ENCODE measurements at places on chromosomes 3 and 15.

- DNase-seq: no peak
Measured at GRCh38 chr15:49895347-49896223, 223.4 kb downstream of the ATP8B4 start.

DNA sequence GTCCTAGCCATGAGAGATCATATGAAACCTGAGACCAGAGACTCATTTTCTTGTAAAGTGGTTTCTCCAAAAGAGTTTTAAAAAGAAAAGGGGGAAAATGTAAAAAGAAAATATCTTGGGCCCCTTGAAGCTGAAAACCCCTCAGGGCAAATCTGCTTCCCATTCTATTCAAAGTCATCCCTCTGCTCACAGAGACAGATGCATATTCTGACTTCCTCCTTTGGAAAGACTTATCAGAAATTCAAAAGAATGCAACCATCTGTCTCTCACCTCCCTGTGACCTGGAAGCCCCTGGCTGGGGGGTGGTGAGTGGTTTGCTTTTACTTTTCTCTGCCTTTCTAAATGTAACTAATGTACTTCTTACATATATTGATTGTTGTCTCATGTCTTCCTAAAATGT lies 1154.8 kb downstream of the NSUN3 start:
- DNase-seq: no peak

GRCh38 chr3:11553436-11554235 lies 90.1 kb downstream of the VGLL4 start:
- peak; percentile 79 for DNase-seq

- DNase-seq: no peak
Measured at GRCh38 chr3:71987828-71988227, 202.9 kb upstream of the PROK2 start.

DNA sequence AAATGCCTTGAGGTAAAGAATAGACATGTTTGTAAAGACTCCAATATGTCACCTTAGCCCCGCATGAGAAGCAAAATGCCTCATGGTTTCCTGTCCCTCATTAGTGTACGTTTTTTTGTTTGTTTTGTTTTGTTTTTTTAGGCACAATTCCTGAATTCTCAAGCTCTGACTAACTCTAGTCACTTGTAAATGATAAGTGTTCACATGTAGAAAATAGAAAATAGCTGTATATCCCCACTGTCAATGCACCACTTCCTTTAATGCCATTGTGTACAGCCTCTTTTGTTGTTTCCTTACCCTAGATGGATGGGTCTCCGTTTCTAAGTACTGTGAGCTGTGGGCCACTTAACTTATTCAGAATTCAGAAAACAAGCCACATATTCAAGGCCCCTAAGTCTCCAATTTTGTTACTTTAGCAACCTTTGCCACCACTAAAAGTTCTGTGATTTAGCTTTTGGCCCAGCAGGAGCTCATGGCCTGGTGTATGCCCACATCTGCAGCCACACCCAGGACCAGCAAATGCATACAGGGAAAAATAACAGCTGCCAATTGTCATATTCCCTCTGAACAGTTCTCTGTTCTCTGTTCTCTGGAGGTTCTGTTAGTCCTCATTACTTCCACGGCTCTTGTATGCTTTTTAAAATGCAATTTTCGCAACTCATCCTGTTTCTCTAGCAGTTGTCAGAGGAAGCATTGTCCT lies 655.5 kb downstream of the GBE1 start:
- no peak for DNase-seq

DNA sequence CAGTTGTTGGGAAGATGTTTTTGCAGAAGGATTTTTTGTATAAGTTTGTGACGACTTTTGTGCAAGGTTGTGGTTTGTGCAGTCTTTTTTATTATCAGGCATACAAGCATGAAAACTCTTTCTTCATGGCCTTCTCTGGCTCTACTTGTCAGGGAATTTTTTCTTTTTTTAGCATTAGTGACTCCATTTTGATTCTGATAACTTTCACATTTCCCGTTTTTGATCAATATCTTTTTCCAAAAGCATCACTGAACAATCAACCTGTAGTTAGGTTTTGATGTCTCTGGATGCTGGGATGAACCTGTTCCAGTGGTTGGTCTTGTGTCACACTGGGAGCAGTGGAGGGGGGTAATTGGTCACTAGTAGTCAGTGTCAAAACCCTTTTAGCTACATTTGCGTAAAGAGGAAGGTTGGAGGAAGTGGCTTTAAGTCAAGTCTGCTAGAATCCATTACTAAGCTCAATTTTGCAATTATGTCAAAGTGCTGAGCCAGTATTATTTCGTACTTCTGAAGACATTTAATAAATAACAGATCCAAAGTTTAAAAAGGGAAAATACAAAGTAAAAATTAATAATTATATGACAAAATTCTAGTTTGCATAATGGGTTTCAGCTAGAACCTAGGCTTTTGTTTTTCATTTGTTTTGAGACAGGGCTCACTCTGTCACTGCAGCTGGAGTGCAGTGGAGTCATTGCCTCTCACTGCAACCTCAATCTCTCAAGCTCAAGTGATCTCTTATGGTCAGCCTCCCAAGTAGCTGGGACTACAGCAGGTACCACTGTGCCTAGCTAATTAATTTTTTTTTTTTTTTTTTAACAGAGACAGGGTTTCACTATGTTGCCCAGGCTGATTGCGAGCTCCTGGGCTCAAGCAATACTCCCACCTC lies 18.8 kb upstream of the CFAP161 start:
- no peak for DNase-seq

- no peak for DNase-seq
Measured at GRCh38 chr15:88911766-88912118, 1.4 kb downstream of the MFGE8 start.

- DNase-seq: no peak
Measured at GRCh38 chr3:192830291-192831110, 87.2 kb downstream of the MB21D2 start.

- no peak for DNase-seq
Measured at GRCh38 chr15:33328106-33328505, 17.3 kb downstream of the RYR3 start.

GRCh38 chr3:105653166-105653565 lies 215.6 kb downstream of the CBLB start:
- no peak for DNase-seq

DNA sequence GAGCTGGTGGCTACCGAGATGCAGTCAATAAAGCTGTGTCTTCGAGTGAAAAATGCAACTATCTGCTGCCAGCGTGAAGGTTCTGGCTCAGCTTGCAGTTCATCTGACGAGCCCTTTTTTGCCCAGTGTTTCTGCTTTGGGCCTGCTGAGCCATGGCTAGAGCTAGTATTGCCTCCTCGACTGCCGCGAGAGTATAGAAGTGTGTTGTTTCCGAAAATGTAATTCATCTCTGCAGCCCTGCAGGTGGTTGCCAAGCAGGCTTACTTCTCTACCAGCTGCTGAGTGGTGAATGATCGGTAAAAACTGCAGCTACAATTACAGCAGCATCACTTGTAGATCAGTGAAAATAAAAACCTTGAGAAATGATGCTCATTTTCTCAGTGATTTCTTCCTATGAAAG lies 114.8 kb downstream of the DLG1 start:
- no peak for DNase-seq

GRCh38 chr3:10435850-10436249 lies 69.5 kb downstream of the ATP2B2 start:
- no peak for DNase-seq

- no peak for DNase-seq
Measured at GRCh38 chr15:92843814-92844213, 56.3 kb upstream of the CHD2 start.

DNA sequence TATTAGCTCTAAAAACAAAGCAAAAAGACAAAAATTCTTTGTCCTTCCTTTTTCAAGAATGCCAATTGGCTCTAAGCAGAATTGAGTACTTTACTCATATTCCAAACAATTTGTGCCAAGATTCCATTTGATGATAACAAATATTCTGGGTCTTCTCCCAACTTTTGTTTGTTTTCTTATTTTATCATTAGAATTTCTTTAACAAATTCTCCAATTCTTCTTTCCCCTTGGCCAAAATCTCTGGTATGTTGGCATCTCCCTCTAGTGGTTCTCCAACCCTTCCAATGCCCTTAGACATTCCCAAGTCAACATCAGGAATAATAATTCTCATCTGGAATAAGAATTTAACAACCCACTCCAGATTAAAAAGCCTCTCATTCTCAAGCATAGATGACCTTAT lies 5.3 kb downstream of the CPOX start:
- DNase-seq: no peak

DNA sequence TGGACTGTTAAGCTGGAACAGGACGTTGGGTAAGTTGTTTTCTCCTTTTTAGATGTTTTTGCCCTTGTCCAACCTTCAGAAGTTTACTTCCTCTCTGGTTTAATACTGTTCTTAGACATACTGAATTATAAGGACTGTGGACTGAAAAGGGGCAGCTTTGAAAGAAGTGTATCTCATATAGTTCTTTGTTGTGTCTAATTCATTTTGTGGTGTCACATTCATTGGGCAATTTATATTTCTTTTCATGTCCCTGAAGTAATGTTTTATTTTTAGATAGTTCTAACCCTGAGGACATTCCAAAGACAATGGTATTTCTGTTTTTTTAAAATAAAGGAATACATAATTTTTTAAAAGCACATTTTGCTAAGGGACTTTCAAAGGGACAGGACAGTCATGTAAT lies 45.2 kb downstream of the TMEM108 start:
- no peak for DNase-seq

DNA sequence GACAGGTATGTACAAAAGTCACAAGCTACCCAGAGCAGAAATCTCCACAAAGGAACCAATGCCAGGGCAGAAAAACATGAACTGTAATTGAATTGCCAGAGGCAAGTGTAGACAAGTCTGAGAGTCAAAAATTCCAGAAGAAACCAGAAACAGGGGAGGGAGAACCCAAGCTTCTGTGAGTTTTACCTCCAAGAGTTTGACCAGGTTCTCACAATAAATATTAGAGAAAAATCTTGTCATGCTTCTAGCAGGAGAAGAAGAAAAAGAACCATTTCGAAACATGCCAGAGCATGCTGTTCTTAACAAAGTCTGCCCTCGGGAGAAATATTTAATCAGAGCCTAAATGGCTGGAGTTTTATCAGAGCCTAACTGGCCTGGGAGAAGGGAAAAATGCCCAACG lies 32.5 kb upstream of the AP3B2 start:
- no peak for DNase-seq

- DNase-seq: no peak
Measured at GRCh38 chr3:127823426-127823857, 1.1 kb upstream of the MGLL start.

DNA sequence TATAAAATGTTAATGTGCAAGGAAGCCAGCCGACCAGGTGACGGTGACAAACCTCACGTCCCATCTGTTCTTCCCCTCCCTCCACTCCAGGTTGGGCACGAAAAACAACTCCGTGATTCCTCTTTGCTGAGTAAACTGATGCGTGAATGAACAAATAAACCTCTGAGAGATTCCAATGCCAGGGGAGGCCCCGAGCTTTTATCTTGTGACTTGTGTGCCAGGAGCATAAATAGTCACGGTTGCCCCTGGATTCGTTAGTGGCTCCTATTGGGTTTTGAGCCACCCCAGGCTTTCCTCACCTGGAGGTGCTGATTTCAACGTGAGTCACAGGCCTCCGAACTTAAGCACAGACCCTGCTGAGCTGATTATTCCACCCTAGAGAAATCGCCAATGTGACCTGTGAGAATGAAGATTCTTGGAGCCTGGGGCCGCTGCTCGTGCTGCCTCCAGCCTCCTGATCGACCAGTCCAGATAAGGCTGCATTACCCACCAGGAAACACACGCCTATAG lies 119.2 kb downstream of the SHQ1 start:
- DNase-seq: no peak

DNA sequence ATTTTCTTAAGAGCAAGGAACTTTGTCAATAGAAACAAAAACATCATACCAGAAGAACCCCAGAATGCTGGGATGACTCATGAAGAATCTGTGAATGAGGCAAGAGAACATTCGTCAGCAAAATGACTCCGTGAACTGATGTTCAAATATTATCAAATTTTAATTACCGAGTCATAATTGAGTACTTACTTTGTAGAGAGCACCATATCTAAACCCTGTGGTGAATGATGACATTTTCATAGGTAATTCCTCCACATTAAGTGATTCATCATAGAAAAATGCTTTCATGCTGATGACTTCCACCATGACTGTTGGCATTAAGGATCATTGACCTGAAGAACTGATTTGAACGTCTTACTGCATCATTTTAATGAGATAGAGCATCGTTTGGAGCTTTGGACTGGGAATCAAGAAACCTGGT lies 56.3 kb downstream of the PPARG start:
- DNase-seq: no peak

DNA sequence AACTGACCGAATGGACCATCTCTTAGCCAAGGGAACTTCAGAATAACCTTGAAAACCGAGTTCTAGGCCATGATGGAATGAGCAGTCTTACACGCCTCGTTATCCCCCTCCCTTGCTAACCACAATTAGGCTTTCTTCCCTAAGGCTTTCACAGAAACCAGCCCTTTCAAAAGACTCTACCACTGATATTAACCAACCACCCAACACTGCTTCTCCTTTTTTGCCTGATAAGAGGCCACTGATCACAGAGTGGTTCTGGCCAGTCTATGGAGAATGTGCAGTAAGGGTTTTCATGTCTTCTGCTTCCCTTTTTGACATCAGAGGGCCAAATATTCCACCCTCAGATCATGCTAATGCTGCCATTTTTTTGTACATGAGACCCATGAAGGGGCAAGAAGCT lies 59.3 kb downstream of the MCF2L2 start:
- DNase-seq: no peak

DNA sequence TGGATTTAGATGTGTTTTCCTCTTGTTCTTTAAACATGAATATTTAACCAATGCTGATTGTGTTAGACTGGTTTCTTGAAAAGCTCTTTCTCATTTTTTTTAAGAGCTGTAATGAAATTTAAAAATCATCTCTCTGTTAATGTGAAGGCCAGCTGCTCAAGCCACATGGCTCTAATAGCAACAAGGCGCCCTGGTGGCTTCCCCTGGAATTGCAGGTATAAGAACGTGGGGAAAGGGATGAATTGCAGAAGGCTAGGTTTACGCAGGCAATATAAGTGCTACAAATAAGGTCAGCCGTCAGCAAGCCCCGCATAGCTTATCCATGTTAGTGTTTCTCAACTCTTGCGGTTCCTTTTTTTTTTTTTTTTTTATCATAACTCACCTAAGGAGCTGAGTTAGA lies 108.5 kb downstream of the SAMMSON start:
- peak; percentile 17 for DNase-seq

DNA sequence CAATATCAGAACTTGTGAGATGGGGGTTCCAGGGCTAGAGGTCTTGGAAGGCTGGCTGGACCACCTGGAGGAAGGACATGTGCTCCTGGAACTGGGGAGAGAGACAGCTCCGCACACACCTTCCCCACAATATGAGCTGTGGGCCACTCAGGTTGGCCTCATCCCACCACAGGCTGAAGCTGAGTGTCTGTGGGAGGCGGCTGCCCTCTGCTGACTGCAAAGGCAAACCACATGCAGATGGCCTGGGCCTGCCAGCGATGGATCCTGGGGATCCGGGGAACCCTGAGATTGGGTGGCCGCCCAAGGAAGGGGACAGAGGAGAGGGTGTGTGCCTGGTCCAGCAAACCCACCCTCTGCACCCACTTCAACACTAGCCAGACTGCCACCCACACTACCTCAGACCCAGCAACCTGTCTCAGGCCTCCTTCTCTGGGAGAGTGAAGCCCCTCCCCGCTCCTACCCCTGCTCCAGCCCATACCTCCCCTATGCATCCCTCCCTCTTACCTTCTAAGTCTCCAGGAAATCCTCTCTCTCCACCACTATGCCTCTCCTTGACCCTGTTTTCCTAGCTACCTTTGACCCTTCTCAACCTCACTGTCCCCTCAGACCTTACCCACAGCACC lies 44.8 kb downstream of the CYP11A1 start:
- peak; percentile 56 for DNase-seq
